CD4-positive, alpha-beta T cell treated with Interleukin-4 for 1 hour (primary cell): ENCODE measurements at places on chromosomes 1 and 21.
A peak's percentile ranks its signal among the peaks of the same experiment; 100 is the strongest.

GRCh38 chr21:38830671-38831525 lies 25.2 kb downstream of the ETS2 start:
- no peak for DNase-seq

- DNase-seq = no peak
Measured at GRCh38 chr21:27649323-27649722, 682.4 kb upstream of the ADAMTS5 start.

GRCh38 chr1:200279810-200280411 lies 129.9 kb downstream of the ZNF281 start:
- no peak for DNase-seq

GRCh38 chr1:60936163-60936562 lies 146.2 kb upstream of the NFIA start:
- no peak for DNase-seq

DNA sequence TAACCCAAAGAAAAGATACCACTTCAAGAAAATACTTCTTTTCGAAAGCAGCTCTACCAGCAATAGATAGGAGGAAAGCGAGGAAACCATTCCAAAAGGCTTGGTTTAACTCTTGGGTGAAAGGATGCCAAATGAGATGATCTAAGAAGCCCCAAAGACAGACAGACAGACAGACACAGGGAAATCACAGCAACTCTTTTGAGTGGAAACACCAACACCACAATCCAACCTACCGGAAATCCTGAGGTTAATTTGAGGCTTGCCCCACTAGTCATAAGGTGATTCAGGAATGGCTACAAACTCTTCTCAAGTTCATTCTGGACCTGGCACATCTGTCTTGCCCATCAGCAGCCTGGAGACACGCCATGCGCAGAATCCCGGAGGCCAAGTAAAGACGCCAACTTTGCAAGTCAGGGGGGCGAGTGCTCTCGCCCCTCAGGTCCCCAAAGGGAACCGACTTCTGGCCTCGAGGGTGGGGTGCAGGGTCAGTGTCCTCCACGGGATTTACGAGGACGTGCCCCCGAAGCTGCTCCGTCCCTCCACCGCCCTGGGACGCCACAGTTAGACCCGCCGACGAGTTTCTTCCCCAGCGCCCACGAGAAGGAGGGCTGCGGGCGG lies 778 bp downstream of the EVI5 start:
- peak; percentile 48 for DNase-seq

- DNase-seq = no peak
Measured at GRCh38 chr1:229645324-229645993, 19.4 kb downstream of the URB2 start.

DNA sequence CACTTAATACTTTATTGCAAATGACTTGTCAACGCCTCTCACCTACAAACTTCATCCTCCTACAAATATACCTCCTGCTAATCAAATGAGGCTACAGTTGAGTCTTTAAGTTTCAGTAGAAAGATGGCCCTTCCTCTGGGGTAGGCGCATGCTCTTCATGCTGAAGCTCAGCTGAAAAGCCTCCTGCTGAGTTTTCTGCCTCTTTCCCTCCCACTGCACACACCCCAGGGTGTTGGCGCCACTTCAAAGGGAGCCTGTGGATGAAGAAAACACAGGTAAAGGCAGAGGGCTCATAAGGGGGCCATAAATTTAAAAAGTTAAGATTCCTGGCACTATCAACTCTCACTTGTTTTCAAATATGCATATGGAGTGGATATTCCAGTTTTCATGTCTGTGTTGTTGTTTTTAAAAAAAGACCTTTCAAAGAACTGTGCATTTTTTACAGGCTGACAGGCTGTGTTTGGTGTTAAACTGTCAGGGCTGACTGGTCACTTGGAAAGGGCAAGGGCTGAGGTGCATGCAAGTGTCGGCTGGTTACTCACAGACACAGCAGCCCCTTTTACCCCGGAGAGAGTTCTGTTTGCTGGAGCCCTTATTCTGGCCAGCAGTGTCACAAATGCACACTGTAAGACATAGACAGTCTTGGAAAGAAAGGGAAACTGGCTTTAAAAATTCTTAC lies 42.9 kb upstream of the LGALS8 start:
- DNase-seq = no peak

GRCh38 chr1:234619794-234620247 lies 9.8 kb upstream of the IRF2BP2 start:
- no peak for DNase-seq

DNA sequence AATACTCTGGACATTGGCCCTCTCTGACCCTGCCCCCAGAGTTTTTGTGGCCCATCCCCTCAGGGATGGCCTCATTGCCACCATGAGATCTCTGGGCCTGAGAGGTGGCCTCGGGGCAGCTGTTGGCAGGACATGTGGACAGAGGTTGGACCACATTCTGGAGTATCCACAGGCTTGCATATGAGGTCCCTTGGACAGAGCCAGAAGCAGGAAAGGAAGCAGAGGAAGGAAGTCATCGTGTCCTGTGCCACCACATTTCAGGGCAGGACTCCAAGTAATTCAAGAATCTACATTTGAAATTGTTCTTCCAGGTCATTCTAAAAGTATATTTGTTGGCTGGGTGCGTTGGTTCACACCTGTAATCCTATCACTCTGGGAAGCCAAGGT lies 95.9 kb upstream of the PPP2R5A start:
- no peak for DNase-seq

- DNase-seq = no peak
Measured at GRCh38 chr1:161215076-161215475, at the start of gene FCER1G. TSS of gene FCER1G (plus strand) at chr1:161215295. CDS start at chr1:161215322, 27 bp downstream.

- no peak for DNase-seq
Measured at GRCh38 chr1:222127526-222128152, 385.8 kb upstream of the DUSP10 start.

DNA sequence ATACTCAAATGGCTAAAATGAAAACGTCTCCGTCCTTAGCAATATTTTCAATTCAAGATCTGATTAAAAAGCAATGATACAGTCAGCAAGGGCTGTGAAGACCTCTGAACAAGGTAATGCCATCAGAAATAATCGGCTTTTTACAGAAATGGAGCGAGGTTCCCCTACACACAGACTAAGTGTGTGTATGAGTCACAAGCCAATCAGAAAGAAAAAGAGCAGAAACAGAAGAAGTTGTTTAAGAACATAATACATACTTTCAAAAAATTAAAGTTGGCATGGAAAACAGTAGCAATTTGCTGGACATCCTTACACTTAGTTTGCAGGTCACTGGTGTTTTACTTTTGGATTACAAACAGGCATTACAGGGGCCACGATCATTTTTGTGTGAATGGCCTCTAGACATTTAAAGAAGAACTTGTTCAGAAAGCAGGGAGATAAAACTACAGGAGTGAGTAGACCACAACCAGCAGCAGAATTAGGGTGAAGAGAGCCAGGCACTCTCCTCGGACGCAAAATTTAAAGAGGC lies 350.0 kb upstream of the RUNX1 start:
- DNase-seq = no peak

DNA sequence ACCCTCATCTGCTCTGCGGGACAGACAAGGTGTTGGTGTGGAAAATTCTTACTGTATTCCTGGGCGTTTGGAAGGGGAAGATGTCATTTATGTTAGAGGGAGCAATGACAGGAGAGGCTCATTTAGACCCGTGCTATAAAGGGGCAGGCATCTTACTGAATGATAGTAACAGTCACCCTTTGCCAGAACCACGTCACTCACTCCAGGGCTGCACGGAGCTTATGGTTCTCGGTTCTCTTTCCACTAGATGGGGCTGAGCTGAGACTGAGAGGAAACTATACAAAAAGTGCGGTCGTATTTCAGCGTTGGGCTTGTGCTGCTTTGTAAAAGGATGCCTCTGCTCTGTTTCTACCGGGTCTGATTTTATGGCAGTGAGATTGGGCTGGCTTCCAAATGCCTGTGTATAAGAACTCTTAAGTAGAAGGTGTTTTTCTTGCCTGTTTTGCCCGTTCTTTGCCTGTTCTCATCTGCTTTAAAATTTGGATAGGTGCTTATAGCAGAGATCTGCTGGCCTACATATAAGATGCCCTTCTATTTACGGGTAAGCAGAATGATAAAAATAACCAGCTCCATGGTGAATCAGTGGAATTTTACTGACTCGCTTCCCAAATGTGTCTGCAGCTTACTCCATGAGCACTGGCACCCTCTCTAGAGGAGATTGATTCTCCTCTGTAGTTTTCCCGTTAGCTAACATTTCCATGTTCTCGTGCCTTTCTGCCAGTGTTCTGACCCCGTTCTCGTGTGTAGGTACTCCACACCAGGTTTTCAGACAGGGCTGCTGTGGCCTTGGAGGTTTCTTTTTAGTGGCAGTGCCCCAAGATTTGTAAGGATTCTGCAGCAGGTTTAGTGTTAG lies 55.9 kb downstream of the MRPS6 start:
- DNase-seq = peak; percentile 61

DNA sequence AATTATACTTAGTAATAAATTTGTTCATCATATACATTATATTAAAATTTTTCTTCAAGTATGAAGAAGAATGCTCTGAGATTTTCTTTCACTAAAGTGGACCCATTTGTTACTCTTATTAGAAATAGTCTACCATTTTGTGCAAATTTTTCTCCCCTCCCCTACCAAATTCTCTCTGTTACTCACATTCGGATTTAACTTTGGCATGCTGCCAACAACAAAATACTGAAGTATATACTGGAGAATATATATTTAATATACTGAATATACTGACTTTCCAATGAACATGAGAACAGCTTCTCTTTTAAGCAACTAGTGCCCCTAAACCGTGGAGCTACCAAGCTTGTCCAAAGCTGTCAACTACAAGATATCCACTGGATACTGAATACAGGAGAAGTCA lies 57.2 kb downstream of the CENPF start:
- DNase-seq = no peak

DNA sequence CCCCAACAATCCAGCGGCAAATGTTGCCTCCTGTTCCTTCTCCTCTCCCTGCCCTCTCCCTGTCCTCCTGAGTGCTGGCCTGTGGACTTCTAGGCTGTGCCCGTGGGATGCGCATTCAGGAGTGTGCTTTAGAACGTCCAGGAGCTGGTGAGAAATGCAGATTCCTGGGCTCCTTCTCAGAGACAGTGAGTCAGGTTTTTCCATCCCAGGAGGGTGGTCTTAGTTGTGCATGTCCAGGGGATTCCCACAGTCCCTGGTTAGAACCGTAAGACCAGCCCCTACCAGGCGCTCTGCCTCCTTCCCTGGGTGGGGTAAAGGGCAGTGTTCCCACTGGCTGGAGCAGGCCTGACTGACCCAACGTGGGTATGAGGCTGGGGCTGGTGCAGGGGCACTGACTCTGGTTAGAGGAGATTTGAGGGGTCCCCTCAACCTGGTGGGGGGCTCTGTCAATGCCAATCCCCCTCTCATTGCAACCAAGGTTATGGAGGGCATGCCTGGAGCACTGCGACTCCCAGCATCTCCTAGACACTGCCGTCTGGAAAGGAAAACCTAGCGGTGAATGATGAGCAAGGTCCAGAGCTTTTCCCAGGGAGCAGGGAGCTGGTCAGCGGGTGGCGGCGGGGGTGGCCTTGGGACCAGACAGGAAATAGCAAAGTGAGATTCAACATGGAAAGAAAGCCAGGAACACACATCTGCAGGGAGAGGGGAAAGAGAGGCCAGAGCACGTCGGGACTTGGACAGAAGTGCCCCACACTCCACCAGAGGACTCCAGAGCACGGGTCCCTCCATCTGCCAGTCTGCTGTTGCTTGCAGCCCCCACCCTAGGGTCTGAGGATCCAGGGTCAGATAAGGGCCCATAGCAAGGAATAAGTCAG lies 38.5 kb downstream of the HSPG2 start:
- DNase-seq = no peak

DNA sequence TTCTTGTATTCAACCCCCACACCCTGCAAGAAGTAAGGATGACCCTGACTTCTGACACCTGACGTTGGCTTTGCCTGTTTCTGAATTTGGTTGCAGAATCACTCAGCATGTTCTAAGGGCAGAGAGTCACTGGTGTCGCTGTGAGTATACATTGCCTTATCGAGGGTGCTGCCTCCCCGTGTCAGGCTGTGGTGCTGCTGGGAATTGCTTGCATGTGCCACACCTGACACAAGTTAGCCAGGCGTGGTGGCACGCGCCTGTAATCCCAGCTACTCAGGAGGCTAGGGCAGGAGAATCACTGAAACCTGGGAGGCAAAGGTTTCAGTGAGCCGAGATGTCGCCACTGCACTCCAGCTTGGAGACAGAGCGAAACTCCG lies 45.9 kb downstream of the WDR4 start:
- DNase-seq = peak; percentile 57

GRCh38 chr1:41400225-41400624 lies 39.0 kb downstream of the FOXO6 start:
- DNase-seq = no peak

DNA sequence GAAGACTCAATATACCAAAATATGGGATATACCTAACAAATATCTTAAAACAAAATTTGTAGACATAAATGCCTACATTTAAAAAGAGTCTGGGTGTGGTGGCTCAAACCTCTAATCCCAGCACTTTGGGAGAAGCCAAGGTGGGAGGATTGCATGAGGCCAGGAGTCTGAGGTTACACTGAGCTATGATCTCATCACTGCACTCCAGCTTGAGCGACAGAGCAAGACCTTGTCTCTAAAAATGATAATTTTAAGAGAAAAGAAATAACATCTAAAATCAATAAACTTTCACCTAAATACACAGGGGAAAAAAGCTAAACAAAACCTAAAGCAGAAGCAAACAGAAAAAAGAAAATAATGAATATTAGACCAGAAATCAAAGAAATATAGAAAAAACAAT lies 102.7 kb upstream of the PBX1 start:
- no peak for DNase-seq

DNA sequence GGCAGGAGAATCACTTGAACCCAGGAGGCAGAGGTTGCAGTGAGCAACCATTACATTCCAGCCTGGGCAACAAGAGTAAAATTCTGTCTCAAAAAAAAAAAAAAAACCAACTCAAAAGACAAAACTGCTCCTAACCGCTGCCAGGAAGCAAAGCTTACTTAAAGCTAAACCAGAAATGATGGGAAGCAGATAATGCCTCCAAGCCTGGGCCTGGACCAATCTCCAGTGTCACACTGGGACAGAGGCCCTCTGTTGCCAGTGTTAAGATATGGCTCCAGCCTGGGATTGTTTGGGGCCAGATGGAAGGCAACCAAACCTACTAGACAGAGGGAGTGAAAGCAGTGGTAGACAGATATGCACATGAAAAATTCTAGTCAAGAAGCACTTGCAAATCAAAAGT lies 36.9 kb downstream of the NSL1 start:
- DNase-seq = no peak

GRCh38 chr1:156667610-156667967 lies 9.6 kb downstream of the NES start:
- no peak for DNase-seq

DNA sequence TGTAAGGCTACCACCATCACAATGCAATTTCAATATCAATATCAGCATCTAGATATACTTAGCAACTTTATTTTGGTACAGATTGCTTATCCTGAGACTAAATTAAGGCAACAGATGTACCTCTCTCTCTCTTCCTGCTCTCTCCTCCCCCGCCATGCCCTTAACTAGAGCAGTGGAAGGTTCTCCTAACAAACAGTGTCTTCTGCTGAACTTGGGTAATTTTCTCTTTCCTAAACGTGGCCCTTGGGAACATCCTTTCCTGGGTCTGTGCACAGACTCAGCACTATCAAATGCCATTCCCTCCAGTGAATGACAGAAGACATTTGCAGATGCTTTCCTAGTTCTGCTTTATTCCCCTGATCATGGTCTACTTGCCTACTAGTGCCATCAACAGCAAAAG lies 85.6 kb upstream of the TTC39A start:
- no peak for DNase-seq

GRCh38 chr1:222048094-222048595 lies 306.3 kb upstream of the DUSP10 start:
- no peak for DNase-seq
